ENCODE measurements at places on chromosomes 2 and 18.
A peak's percentile ranks its signal among the peaks of the same experiment; 100 is the strongest.

GRCh38 chr2:29187926-29188325, 72.7 kb downstream of the CLIP4 start:
- DNase-seq = no peak

DNA sequence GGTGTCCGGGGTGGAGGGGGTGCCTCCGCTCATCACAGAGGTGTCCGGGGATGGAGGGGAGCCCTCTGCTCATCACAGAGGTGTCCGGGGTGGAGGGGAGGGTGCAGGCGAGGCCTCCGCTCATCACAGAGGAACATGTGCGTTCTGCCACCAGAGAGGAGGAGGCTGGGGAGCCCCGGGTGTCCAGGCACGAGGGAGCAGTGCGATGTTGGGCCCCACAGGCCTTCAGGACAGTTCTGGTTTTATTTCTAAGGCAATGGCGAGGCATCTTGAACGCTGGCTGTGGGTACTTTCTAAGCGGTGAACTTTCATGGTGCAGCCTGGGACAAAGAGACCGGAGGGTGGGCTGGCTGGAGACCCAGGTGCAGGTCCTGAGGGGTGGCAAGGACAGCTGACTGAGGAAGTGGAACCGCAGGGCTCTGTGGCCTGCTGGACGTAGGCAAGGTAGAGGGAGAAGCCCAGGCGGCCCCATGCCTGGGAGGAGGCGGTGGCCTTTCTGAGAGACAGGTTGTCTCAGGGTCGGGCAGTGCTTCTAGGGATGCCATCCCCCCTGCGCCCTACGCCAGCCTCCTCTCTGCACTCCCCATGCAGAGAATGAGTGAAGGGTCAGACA, 196.6 kb upstream of the SALL3 start:
- no peak for DNase-seq

DNA sequence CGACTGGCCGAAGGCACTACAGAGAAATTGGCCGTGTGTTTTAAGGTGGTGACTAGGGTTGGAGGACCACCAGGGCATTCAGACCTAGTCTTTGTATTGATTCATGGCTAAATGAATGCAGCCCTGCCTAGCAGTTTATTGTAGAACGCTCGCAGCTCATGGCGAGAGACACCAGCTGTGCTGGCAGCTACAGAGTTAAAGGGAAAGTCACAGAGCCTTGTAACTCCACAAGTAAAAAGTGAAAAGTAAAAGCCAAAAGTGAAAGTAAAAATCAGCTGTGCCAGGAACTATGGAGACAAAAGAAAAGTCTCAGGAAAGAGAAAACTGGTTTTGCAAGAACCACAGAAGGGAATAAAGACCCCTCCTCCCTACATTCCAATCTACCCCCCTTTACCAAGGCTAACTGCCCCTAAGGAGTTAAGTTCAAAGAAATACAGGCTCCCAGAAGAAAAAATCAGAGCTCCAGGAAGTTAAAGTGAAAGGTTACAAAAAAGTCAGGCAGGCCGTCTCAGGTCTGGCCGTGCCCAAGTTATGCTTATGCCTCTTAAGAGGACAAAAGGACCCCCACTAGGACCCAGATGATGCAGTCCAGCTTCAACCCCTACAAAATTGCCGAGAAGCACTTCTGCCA, 46.4 kb upstream of the SELENOI start:
- peak; percentile 27 for DNase-seq

DNA sequence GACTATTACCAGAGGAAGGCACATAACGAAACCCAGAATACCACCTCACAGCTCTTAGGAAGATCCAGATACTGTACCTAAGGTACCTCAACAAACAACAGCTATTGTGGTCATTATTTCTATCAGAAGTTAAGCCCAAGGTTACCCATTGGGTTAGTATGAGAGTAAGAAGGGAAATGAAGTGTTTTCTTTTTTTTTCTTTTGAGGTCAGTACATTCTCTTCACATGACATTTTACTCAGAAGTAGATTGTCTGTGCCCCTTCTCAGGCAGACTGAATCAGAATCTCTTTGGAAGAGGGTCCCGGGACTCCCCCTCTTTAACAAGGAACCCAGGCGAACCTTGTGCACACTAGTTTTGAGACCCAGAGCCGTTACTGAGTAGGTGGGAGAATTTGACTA, 233.7 kb upstream of the CXCR4 start:
- no peak for DNase-seq

DNA sequence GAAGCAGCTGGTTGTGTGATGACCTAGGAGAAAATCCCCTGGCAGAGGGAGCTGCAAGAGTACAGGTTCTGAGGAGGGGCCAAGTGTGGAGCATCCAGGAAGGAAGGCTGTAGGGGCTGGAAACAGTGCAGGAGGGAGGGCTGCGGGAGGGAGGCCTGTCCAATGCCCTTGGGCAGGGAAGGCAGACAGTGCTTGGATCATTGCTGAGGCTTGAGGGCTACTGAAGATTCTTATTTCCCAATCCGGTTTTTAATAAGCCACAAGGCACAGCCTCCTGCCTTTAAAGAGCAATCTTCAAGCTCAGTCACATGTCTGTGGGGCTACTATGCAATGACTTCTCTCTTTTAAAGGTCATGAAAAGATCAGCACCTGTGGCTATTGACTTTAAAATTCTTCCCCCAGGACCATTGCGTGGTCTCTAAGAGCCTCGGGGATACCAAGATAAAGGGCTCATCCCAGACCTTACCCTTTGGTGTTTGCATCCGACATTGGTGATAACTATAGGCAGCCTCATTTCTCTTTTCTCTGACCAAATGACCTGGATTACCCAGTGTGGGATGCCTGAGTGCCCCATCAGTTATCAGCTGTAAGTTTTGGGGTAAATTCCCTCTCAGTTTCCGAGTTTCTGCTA, 149.6 kb downstream of the DOCK10 start:
- no peak for DNase-seq

GRCh38 chr18:76506974-76507764, 12.1 kb upstream of the ZNF516 start:
- no peak for DNase-seq

DNA sequence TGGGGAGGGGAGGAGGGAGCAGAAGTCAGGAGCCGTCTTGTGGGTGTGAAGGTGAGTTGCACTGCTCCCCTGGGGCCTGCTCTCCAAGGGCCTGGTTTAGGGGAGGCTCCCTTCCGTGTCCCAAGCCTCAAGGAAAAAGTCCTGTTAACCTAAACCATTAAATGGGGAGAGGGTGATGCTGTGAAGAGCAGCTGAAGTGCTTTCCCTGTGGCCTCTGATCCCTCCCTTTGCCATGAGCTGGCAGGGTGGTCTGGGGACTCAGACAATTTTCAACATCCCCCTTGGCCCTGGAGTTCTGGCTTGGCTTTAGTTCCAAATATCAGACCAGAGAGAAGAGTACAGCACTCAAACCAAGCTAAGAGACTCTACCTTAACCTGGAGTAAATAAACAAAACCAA, 692 bp upstream of the POMC start:
- DNase-seq = no peak

GRCh38 chr2:96808176-96808837, 7.8 kb upstream of the CNNM3 start:
- no peak for DNase-seq

- no peak for DNase-seq
These were observed 74.7 kb downstream of the PSMG2 start for GRCh38 chr18:12777500-12777944.

GRCh38 chr18:46636040-46636630, 20.9 kb downstream of the LOXHD1 start:
- DNase-seq = no peak

DNA sequence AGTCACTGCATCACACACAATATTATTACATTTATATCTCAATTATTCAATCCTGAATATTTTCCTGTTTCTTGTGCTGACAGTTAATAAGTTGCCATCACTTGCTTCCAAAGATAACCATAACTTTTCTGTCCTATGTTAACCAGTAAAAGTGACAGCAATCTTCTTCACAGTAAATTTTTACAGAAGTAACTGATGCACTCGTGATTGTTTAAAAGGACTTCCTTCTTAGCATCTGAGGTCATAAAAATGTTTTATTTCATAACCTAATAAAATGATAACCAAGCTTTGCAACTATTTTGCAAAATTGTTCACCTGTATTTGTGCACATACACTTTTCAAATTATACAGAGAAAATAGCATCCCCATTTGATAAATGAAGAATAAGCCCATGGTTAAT, 20.6 kb upstream of the ANKRD62 start:
- DNase-seq = no peak

- DNase-seq = no peak
These were observed 36.0 kb downstream of the PHLPP1 start for GRCh38 chr18:62751341-62751821.

GRCh38 chr2:26251893-26252292, 7.2 kb downstream of the HADHB start:
- no peak for DNase-seq

- DNase-seq = no peak
These were observed 32.4 kb downstream of the CYB5A start for GRCh38 chr18:74259347-74259746.

DNA sequence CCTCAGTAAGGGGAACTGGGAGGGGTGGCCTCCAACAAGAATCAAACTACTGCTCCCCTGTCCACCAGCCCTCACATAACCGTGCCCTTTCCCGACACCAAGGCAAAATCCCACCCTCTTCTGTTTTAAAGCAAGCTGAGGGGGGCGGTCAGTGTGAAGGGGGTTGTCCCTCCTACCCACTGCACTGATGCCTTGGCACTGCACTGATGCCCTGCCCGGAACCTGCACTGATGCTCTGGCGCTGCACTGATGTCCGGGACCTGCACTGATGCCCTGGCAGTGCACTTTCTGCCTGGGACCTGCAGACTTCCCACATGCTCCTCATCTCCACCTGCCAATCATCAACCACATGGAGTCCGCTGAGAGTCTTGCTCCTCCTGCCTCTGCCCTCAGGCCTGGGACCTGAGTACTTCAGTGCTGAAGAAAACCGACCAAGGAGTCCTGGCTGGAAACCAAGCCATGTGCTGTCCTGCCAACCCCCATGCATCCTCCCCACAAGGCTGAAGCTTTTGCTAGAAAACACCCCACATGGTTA, 179.5 kb downstream of the SMAD2 start:
- DNase-seq = no peak

- DNase-seq = no peak
These were observed 18.9 kb downstream of the SLC8A1 start for GRCh38 chr2:40432921-40433483.

DNA sequence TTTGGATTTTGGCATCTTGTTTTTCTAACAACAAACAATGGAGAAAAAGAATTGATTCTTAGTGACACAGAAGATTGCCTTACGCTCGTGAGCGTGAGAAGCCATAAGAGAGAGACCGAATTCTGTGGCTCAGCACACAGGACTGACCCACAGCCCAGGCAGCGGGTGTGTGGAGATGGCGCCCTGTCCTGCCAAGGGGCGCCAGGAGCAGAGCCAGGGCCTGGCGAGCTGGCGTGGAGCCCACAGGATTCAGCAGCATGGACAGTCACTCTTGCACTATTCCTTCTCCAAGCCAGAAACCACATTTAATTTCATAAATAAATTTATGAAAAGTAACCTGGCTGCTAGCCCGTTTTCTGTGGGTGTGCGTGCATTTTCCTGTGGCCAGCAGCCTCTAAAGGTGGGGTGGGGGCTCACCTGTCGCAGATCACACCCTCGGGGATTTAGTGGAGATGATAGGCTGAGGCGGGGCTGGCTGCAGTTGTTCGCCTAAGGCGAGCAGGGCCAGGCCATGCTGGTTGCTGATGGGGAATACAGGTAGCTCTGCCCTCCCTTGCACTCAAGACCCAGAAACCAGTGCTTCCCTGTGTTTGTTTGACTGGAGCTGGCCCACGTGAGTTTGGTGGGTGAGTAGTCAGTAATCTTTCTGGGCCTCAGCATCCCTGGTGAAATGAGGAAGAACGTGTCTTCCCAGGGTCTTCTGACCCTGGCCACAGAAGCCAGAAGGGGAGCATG, 46.2 kb downstream of the FAM168B start:
- no peak for DNase-seq

DNA sequence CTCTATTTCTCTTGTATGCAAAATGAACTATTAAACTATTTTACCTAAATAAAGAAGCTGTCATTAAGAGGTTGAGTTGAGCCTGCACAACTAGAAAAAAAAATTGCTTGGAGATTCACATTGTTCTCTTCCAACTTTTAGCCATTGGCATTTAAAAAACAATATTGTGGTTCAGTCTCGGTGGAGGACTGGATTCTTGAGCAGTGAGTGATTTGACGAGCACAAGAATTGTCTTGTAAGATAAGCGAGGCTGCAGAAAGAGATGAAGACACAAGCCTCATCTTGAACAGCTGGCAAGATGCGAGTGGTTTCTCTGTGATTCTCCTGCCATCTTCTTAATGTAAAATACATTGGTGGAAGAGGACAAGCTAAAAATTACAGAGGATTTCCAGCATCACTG, 67.0 kb downstream of the GALR1 start:
- DNase-seq = no peak

- no peak for DNase-seq
These were observed 4.4 kb downstream of the TXNDC2 start for GRCh38 chr18:9890196-9890595.

DNA sequence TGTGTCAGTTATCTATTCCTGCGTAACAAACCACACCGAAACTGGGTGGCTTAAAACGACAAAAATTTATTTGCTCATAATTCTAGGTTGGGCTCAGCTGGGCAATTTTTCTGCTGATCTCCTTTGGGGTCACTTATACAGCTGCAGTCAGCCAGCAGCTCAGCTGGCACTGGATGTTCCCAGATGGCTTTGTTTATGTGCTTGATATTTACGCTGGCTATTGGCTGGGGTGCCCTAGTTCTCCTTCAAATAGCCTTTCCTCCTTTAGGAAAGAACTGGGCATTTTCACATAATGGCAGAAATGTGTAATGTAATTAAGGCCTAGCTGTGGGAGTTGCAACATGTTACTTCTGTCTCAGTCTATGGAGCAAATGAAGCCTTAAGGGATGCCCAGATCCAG, 142.2 kb downstream of the B3GNT2 start:
- DNase-seq = no peak

DNA sequence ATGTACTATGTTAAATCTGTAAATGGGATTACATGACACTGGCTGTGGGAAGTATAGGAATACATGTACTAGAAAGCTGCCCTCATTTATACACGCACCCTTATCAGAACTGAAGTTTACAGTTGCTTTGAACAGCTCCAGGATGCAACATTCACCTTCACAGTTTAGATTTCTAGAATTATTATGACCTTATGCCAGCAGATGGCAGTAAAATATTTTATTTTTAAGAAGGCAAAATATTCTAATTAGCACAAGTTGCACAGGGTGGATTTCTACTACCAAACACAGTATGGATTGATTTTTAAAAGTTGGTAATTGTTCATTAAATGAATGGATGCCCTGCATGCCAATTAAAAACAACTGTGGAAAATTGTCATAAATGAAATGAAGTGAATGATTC, 670.4 kb downstream of the KCNJ3 start:
- DNase-seq = no peak

DNA sequence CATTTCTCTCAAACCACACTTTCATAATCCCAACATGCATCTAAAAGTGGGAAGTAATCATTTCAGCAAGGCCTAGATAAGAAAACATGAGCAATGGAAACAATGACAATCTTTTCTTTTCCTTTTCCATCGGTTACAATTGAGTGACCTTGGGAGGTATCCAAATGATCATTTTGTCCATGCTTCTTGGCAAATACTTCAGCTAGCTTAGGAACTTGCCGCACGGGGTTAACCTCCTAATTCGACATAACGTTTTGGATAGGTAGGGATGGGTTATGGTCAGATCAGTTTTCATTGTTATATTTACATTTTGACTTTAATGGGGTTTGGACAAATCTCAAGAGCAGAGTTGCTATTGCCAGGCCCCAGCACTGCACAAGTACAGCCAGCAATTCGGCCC, 4.6 kb upstream of the PTPRM start:
- DNase-seq = no peak

GRCh38 chr2:105924932-105925331, 180.2 kb downstream of the NCK2 start:
- no peak for DNase-seq

- DNase-seq = no peak
These were observed 224.9 kb downstream of the VAPA start for GRCh38 chr18:10138719-10139118.

All from hematopoietic multipotent progenitor cell treated with erythropoietin and hydrocortisone succinate and interleukin-3 and kit ligand, for 17 days (in vitro differentiated cells).